H4 (cell line): ENCODE measurements at places on chromosomes 16 and 17.

- no peak for DNase-seq
Measured at GRCh38 chr16:2528161-2529060, 2.8 kb downstream of the CEMP1 start.

DNA sequence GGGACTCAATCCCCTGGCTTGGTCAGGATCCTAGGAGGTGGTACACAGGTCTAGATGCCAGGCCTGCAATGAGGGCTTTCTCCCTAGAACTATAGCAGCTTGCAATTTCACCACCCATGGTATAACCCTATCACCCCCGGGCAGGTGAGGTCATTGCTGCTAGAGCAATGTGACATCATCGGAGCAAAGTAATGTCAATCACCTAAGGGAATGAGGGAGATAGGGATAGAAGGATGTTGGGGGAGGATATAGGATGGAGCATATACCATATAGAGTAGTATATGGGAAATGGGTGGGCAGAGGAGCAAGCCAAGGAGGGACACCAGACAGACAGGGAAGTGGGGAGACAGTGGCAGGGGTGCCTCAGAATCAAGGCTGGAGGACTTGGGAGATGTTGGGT lies 3.3 kb downstream of the KCNH4 start:
- no peak for DNase-seq

- no peak for DNase-seq
Measured at GRCh38 chr16:22732400-22732799, 81.6 kb upstream of the HS3ST2 start.

- no peak for DNase-seq
Measured at GRCh38 chr17:8944748-8945147, 20.8 kb downstream of the PIK3R5 start.

GRCh38 chr17:37177254-37177870 lies 198.4 kb upstream of the C17orf78 start:
- no peak for DNase-seq

DNA sequence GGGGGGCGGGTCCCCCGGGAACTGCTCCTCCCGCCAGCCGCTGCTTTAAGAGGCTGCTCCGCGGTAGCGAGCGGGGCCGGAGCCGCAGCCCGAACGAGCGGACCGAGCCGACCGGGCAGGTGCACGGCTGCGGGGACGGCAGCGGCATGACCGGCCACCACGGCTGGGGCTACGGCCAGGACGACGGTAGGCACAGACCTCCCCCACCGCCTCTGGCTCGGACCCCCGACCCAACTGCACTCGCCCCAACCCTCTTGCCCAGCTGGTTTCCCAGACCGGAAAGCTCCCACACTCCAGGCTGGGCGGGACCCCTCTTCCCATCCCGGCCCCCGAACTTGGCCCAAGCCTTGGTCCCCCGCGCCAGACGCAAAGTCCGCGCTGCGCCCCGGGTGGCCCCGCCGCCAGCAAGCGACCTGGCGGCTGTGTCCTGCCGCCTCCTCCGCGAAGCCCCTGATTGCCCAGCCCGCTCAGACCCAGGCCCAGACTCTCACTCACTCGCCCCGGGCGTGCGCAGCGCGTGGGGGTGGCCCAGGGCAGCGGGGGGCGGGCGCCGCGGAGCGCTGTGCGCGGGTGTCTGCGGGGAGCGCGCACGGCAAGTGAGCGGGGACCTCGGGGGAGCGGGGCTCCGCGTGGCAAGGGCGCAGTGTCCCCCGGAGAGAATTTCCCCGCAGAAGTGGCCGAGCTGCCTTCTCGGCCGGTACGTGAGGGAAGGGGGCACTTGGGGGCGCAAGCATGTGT lies at the start of gene CA7:
Gene CA7, plus strand, starts transcription at position 73 of the 738 bp plus-strand sequence. Its CDS starts 74 bp downstream, at position 147.
- DNase-seq: no peak

- no peak for DNase-seq
Measured at GRCh38 chr16:23840310-23840709, 4.5 kb downstream of the PRKCB start.

DNA sequence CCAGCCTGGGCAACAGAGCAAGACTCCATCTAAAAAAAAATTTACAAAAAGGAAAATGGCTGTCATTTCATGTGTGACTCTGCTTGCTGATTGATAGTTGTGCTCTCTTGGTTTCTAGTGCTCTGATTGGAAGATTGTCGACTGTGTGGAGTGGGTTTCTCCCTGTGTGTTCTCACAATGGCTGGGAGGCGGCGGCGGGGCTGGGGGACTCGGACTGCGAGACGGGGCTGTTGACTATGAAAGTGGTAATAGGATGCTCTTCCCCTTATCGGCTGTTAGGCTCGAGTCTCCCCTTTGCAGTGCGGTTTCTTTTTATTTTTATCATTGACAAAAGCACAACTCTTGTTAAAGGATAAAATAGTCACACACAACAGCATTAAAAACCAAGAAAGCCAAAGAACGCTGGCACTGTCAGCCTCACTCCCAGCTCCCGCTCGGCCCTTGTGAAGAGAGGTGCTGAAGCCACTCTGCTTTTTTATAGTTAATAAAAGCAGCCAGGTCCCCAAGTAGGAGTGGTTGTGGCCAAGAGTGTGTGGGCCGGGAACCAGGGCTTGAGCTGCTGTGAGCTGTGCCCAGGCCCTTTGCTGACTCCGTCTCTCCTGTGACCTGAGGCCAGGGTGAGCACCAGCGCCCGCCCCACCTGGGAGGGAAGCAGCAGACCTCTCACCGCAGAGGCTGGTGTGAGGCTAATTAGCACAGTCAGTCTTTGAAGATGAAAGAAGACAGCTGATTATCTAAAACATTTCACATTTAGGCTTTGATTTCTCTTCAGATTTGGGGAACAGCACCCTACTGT lies 36.5 kb downstream of the TBCD start:
- no peak for DNase-seq

DNA sequence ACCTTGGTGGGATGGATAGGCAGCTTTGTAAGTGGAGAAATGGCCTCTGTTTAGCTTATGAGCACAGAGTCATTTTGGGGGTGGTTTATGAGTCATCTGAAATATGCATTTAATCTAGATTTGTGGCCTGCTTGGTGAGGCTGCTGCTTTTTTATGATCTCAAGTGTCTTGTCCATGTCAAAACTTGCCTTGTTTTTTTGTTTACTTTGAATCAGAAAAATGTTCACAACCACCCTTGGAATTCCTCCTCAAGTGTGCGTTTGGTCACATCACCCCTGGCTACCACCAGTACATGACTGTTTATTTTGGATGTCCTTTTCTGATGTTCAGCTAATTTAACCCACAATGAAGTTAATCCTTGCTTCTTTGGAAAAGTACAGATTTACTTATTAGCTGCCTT lies 64.6 kb downstream of the FTO start:
- peak; percentile 79 for DNase-seq

DNA sequence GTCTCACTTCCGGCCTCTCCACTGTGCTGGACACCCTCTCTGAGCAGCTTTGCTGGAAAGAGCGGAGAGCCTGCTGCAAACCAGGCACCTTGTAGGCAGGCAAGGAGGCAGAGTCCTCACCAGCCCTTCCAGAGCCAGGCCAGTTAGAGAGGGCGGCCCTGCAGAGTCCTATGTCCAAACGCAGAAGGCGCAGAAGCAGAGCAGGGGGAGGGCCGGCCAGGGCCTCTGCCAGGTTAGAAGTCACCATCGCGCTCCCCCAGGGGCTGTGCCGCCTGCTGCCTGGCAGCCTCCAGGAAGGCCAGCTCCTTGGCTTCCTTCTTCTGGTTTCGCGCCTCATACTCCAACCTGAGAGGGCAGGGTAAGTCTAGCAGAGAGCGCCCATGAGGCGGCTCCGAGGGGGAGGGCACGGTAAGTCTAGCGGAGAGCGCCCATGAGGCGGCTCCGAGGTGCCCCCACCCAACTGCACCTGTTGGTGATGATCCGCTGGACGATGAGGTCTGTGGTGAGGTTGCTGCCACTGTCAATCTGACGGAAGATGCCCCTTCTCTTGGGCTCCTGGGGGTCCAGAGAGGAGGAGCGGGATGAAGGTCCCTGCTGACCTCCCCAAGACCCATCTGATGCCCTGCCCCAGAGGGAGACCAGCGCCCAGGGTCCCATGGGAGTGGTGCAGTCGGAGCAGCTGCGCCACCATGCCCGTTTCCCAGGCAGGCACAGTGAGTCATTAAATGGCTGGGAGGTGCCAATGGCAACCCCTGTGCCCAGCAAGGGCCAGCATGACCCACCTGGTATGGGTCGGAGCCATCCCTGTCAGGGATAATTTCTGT lies 2.8 kb downstream of the NPB start:
- no peak for DNase-seq

DNA sequence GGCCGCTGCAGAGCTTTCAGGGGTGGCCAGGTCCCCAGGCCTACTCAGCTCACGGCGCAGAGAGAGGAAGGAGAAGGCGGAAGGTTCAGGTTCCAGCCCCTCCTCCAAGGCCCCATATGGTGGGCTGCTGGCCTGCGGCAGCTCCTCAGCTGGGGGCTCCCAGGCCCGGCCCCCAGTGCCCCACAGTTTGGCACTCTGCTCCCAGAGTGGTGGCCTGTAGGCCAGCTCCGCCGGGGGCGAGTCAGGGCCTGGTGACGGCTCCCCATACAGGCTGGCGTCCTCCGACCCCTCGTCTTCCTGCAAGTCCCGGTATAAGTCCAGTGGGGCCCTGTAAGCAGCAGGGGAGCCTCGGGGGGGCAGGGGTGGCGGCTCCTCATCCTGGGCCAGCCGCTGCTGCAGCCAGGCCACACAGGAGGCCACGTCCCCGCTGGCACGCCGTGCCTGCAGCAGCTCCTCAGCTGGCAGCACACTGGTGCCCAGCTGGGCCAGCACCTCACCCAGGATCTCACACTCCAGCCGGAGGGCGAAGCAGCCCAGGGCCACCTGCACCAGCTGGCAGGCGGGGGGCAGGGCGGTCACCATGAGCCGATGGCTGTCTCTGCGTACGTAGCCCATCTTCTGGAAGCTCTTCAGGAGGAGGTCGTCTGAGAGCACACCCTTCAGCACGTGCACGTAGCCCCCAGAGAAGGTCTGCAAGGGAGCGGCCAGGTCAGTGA lies 3.7 kb downstream of the SPATA2L start:
- peak; percentile 9 for DNase-seq

DNA sequence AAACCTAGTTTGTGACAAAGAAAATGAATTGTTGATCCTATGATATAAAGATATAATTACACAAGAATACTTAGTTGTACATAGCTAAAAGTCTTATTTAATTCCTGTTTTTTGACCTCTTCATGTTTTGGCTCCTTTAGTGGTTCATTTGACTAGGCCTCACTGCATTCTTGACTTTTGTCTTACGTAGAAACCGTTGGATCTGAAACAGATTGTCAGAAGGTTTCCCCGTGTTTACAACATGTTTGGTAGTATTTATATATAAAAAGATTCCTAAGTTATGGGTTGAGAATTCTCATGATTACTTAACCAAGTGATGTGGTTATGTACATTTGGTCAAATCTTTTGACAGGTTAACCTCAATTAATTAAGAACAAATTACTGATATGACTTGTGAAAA lies 162.8 kb downstream of the BCAS3 start:
- no peak for DNase-seq

GRCh38 chr17:76123191-76123499 lies 17.9 kb downstream of the FOXJ1 start:
- no peak for DNase-seq

GRCh38 chr17:38867968-38868816 lies 1.7 kb upstream of the LASP1 start:
- no peak for DNase-seq

GRCh38 chr17:77802811-77803220 lies 155.7 kb upstream of the TNRC6C start:
- DNase-seq: no peak

DNA sequence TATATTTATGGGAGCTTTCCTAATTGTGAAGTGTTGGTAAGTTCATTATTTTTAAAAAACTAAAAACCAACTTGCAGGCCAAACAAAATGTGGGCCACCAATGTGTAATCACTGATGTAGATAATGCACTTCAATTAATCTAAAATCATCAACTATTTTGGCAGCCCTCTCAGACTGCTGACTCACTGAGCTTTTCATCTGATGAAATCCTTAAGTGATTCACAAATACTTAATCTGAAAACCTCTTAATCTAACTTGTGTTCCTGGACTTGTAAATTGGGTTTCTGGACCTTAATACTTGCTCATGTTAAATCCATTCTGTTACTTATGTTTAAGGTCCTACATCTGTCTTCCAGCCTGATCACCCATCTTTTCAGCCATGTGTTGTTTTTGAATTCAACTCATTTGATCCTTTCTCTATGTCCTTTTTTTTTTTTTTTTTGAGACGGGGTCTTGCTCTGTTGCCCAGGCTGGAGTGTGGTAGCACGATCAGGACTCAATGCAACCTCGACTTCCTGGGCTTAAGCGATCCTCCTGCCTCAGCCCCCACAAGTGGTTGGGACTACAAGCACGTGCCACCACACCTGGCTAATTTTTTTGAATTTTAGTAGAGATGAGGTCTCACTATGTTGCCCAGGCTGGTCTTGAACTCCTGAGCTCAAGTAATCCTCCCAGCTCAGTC lies 39.0 kb downstream of the PRKCB start:
- DNase-seq: no peak

DNA sequence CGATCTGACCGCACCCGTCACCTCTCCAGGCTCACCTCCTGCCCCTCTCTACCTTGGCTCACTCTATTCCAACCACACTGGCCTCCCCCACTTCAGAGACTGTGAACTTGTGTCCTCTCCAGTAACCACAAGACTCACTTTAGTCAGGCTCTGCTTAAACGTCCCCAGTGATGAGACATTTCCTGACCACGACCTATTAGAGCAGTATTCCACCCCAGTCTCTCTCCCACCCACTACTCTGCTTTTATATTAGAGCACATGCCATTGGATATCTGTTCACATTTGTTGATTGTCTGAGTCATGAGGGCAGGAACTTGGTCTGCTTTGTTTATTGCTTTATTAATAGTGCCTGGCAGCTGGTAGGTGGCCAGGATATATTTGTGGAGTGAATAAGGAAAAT lies 20.1 kb downstream of the COX11 start:
- DNase-seq: peak; percentile 94

- no peak for DNase-seq
Measured at GRCh38 chr17:81572563-81573168, 20.5 kb upstream of the FAAP100 start.

GRCh38 chr16:80034948-80035663 lies 434.6 kb upstream of the MAF start:
- DNase-seq: peak; percentile 45

DNA sequence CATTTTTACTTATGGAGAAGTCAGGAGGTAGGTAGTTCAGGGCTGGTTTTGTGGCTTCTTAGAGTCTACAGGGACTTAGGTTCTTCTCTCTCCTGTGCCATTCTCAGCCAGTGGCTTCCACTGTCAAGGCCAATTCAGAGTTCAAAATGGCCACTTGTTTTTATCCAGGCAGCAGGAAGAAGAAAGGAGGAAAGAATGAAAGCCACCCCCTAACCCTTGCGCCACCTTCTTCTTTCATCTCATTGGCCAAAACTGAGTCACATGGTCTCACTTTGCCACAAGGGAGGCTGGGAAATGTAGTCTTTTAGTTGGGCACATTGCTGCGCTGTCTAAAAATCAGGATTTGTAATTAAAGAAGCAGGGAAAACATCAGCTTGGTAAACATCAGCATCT lies 60.8 kb upstream of the MED9 start:
- DNase-seq: peak; percentile 86

DNA sequence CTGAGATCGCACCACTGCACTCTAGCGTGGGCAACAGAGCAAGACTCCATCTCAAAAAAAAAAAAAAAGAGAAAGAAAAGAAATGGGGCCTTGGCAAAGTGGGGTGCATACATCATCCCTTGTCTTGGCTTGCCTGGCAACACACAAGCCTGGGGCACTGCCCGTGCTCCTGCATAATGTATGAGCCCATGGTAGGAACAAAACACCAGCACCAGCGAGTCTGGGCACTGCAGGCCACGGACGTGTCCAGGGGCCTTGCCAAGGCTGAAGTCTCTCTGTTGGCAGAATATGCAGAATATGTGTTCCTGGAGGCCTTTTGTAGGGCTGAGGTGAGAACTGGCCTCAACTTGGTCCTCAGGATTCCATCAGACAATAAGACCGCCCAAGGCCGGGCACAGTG lies 15.7 kb upstream of the ALDOA start:
- DNase-seq: no peak

- DNase-seq: no peak
Measured at GRCh38 chr17:77887110-77887463, 71.4 kb upstream of the TNRC6C start.
